ENCODE measurements at places on chromosomes 6 and 20.
A peak's percentile ranks its signal among the peaks of the same experiment; 100 is the strongest.

DNA sequence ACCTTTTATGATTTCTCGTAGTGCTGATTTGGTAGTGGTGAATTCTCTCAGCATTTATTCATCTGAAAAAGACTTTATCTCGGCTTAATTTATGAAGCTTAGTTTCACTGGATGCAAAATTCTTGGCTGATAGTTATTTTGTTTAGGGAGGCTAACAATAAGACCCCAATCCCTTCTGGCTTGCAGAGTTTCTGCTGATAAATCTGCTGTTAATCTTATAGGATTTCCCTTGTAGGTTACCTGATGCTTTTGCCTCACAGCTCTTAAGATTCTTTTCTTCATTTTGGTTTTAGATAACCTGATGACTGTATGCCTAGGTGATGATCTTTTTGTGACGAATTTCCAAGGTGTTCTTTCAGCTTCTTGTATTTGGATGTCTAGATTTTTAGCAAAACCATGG lies 388.7 kb downstream of the UTRN start:
- DNase-seq, result no peak

DNA sequence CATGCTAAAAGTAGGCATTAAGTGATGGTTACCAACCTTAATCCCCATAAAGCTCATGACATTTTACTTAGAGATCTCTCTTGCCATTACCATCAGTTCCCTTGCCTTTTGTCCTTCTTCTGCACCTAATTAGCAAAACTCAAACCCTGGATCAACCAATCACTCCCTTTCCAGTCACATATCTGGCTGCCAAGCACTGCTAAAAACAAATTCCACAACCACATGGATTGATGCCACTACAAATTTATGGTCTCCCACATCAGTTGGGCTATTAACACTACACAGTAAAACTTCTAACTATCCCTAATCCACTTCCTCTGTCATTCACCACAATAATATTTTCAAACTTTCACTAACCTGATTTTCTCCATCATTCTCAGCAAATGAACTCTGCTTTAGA lies 54.3 kb upstream of the RNF146 start:
- no peak for DNase-seq

GRCh38 chr6:7784248-7784647 lies 58.3 kb downstream of the BMP6 start:
- peak; percentile 36 for DNase-seq

DNA sequence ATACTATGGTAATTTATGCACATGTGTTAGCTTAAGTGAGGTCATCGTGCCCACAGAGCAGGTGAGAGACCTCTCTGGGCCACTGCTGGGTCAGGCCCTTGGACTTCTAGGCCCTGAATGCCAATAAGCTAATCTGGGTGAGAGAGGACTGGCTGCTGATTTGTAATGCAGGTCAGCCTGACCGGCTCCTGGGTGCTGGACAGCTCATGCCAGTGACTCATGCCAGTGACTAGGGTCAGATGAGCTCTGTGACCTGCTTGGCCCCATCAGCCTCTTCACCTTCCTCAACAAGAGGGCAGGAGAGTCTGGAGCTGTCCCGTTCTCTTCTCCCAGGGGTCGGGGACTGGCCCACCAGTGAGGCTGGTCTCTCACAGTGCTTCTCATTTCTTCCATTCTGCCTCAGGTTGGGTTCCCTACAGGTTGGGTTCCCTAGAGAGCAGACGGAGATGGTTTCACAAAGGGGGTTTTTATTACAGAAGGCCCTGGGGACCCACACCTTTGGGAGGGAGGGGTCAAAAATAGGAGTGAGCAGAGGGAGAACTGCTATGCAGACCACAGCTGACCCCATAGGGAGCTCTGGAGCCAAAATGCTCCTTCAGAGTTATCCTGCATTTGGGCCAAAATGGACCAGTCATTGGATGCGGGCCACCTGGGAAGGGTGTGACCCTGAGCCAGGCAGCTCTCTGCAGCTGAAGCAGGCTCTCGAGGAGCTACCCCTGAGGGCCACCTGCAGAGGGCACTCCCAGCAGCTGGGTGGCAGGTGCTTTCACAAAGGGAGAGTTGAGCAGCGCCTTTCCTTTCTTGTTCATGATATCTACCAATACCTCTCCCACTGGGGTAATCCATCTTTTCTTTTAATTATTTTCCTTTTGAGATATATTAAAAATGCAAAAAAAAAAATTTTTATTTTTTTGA lies 2.2 kb upstream of the OXT start:
- no peak for DNase-seq

DNA sequence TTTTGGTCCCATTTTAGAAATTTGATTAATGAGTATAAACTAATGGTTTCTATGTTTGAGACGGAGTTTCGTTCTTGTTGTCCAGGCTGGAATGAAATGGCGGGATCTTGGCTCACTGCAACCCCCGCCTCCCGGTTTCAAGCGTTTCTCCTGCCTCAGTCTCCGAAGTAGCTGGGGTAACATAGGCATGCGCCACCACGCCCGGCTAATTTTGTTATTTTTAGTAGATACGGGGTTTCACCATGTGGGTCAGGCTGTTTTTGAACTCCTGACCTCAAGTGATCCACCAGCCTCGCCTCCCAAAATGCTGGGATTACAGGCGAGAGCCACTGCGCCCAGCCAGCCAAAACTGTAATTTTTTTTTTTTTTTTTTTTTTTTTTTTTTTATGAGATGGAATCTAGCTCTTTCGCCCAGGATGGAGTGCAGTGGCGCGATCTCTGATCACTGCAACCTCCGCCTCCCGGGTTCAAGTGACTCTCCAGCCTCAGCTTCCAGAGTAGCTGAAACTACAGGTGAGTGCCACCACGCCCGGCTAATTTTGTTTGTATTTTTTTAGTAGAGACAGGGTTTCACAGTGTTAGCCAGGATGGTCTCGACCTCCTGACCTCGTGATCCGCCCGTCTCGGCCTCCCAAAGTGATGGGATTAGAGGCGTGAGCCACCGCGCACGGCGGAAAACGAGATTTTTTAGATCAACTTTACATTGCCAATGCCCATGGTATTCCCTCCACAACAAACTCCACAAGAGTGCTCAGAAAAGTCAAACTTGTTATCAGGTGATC lies 127.8 kb downstream of the HFE start:
- no peak for DNase-seq

- DNase-seq, result no peak
Measured at GRCh38 chr20:62707276-62707920, 1.2 kb upstream of the NTSR1 start.

DNA sequence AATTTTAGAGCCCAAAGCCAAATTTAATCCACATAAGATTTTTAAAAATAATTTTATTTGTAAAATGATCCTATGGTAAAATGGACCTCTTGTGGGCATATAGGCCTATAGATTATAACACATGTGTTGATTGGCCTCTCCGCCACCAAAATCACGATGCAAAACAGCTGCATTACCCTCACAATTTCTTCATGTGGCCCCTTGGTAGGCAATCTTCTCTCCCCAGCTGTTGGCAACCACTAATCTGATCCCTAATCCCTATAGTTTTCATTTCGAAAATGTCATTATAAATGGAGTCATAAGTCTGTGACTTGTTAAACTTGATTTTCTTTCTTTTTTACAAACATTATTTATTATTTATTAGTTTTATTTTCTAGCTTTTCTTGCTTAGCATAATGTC lies 263.9 kb upstream of the SULF2 start:
- no peak for DNase-seq

DNA sequence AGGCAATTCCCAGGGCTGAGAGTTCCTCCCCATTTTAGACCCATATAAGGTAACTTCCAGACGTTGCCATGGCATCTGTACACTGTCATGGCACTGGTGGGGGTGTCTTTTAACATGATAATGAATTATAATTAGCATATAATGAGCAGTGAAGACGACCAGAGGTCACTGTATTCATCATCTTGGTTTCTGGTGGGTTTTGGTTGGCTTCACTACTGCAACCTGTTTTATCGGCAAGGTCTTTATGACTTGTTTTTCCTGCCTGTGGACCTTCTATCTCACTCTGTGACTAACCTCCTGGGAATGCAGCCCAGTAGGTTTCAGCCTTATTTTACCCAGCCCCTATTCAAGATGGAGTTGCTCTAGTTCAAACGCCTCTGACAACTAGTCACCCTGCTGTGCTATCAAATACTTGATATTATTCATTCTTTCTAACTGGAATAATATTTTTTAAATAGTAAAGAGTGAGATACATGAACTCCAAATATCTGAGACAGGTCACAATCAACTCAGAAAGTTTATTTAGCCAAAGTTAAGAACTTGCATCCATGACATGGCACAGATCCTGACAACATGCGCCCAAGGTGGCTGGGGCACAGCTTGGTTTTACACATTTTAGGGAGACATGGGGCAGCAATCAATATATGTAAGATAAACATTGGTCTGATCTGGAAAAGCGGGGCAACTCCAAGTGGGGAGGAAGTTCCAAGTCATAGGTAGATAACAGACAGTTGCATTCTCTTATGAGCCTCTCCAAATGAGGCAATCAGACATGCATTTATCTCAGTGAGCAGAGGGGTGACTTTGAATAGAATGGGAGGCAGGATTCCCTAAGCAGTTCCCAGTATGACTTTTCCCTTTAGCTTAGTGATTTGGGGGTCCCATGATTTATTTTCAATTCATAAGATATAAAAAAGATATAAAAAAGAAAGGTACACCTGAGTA lies 1.2 kb upstream of the UFL1 start:
- no peak for DNase-seq

DNA sequence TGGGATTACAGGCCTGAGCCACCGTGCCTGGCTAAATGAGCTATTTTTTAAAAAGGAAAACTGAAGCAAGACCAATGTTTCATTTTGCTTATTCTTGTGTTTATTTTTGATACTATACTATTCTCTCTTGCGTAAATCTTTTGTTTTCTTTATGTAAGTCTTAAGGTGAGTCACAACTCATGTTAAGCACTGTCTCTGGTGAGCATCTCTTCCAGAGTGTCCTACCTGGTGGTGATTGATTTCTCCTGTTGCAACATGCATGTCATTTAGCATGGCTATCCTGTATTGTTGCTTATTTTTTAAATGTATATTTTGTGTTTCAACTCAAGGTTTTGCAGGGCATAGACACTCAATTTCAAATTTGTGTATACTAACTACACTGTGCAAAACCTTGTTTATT lies 336.0 kb downstream of the RFPL4B start:
- DNase-seq, result no peak
